Breast epithelium (tissue), 4 donors: ENCODE measurements at places on chromosomes 7 and 10. TPM values are rescaled to one million over a fixed set of nuclear protein-coding genes. Genes with fewer than 3 reads are reported as not detected.

DNA sequence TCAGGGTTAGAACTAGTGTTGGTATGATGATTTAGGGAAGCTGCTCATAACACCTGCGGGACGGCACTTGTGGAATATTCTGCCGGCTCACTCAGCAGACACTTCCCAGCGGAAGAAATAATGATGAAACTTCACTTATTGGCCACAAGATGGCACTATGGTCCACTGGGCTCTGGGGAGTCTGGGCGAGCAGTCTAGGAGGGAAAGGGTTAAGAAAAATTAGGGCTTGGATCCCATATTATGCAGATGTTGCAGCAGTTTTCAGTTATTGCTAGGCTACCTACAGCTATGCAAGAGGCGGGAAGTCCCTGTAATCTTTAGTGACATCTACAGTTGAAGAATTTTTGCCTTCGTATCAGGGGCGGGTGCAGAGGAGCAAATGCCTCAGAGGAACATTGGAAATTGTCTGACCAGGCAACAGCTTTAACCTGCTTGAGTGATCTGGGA lies 238.7 kb upstream of the PRSS58 start:
- H3K4me3 ChIP-seq, result no peak overlapping the region
- H3K4me1 ChIP-seq, result no peaks in the 10 kb centered on the region

- H3K4me1 ChIP-seq, result no peaks in the 10 kb centered on the region
- no peak overlapping the region for H3K27ac ChIP-seq
- no peak overlapping the region for H3K4me3 ChIP-seq
- no peaks in the 10 kb centered on the region for H3K36me3 ChIP-seq
- no peak for DNase-seq
Measured at GRCh38 chr7:68288144-68288593, 1291.5 kb downstream of the TYW1 start.

DNA sequence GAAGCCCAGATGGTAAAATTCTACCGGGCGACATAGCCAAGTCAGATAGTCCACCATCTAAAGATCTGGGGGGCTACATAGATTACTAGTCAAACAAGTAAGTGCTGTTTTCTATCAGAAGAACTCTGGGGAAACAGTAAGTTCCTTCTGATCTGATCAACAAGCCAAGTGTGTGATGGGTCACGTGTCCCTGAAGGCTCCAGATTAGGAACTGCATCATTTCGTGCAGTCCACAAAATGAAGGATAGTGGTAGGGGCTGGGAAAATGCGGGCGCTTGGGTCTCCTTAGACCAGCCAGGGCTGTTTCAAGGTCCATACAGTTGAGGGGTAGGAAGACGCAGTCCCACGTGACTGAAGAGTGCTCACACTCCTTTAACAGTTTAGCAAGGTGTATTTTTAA lies 1.8 kb upstream of the CHN2 start:
- no peak for DNase-seq
- no peak overlapping the region for H3K27ac ChIP-seq
- no peak overlapping the region for H3K4me3 ChIP-seq
- no peaks in the 10 kb centered on the region for H3K4me1 ChIP-seq

- H3K4me1 ChIP-seq, result no peaks in the 10 kb centered on the region
- DNase-seq, result no peak
- no peaks in the 10 kb centered on the region for H3K27me3 ChIP-seq
- no peaks in the 10 kb centered on the region for H3K36me3 ChIP-seq
Measured at GRCh38 chr7:127983804-127984332, 47.4 kb downstream of the LRRC4 start.

DNA sequence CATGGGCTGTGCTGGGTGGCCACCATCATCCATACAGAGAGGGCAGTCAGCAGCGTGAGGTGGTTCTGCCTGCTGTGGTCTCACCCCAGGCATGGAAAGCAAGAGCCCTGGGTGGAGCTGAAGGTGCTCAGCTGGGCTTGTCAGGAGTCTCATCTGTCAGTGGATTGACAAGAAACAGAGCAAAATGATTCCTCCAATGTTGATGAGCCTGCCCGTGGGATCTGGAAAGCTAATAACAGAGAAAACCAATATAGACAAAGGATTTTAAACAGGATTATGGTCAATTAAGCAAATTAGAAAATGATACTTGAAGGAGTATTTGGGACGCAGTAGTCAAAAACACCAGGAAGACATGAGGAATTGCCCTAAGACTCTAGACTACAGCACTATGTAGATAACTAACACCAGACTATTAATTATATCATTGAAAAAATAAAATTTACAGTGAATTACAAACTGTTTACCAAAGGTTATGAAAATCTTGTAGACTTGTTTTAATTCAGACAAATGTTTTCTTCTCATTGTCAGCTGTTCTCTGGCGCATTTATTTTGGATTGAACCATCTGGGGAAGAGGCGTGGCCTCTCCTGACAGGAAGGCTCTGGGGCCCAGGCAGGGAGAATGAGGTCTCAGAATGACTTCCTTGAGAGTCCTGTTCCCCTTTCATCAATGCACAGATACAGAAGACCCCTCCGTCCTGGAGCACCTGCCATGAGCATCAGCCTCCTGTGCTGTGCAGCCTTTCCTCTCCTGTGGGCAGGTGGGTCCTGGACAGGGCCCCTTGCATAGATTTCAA lies 211.2 kb upstream of the PRSS58 start:
- no peak for DNase-seq
- no peaks in the 10 kb centered on the region for H3K36me3 ChIP-seq
- no peak overlapping the region for H3K27ac ChIP-seq
- no peak overlapping the region for H3K4me3 ChIP-seq
- no peaks in the 10 kb centered on the region for H3K4me1 ChIP-seq

- no peak overlapping the region for H3K27ac ChIP-seq
- H3K4me1 ChIP-seq, result no peaks in the 10 kb centered on the region
- DNase-seq, result no peak
- H3K36me3 ChIP-seq, result no peaks in the 10 kb centered on the region
- H3K27me3 ChIP-seq, result no peaks in the 10 kb centered on the region
Measured at GRCh38 chr10:16700331-16700730, 116.9 kb downstream of the RSU1 start.

CDK13 gene
- total RNA-seq, result 95.4 TPM

INTS15 gene
- total RNA-seq, result 22.9 TPM

GRCh38 chr7:6520163-6520981 lies 30.9 kb downstream of the GRID2IP start:
- no peak for DNase-seq
- no peaks in the 10 kb centered on the region for H3K27me3 ChIP-seq
- H3K4me3 ChIP-seq, result no peak overlapping the region
- H3K27ac ChIP-seq, result no peak overlapping the region
- no peaks in the 10 kb centered on the region for H3K4me1 ChIP-seq
- no peaks in the 10 kb centered on the region for H3K36me3 ChIP-seq

GRCh38 chr10:96441987-96442643 lies 71.6 kb downstream of the TLL2 start:
- no peaks in the 10 kb centered on the region for H3K4me1 ChIP-seq
- H3K4me3 ChIP-seq, result no peak overlapping the region
- H3K27me3 ChIP-seq, result no peaks in the 10 kb centered on the region
- no peaks in the 10 kb centered on the region for H3K36me3 ChIP-seq

DNA sequence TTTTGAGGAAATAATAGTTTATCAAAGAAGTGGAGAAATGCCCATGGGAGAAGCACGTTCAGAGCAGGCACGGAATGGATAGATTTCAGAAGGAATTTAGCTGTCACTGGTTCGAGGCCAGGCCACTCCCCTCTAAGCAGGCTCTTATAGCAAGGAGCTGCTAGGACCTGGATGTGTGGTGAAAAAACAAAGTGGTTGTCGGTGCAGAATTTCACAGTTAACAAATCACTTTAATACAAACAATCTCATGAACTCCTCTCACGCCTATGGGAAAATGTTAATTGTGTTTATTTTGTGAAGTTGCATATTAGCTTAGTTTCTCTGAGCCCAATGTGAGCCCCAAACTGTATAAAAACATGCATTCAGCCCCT lies 176.3 kb downstream of the PKD1L1 start:
- no peaks in the 10 kb centered on the region for H3K36me3 ChIP-seq
- H3K4me1 ChIP-seq, result no peaks in the 10 kb centered on the region
- no peak overlapping the region for H3K4me3 ChIP-seq
- DNase-seq, result no peak
- no peak overlapping the region for H3K27ac ChIP-seq
- no peaks in the 10 kb centered on the region for H3K27me3 ChIP-seq
